Calu3 (cell line): ENCODE measurements at places on chromosomes 3 and 15. TPM values are rescaled to one million over a fixed set of nuclear protein-coding genes. Genes with fewer than 3 reads are reported as not detected.

DNA sequence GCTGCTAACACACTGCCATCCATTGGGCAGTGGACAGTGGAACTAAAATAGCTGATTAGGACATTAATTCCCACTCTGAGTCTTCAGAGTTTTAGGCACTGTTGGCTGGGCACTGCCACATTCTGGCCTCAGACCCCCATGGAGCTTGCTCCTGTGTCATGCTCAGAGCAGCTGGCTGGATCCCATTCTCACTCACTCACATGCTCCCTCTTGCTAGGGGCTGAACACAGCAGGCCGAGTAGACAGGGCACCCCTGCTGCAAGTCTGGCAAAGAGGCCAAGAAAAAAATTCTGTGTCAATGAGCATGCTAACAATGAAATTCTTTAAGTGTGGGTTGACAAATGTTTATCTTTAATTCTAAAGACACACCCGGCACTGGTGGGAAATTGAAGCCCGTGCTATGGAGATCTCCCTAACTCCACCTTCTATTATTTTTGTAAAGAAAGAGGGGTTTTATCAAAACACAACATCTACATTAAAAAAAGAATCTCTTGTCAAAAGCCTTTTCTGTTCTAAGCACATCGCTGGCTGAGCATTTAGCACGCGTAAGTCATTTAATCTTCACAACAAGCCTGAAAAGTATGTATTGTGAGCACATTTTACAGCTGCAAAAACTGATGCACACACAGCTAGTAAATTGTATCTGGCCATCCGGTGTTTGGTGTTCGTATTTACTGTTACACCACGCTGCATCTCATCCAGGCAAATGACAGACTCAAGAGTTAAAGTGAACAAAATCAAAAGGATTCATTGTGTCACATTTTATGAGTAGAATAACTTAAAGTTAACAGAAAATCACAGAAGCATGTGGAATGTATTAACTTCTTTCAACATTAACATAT is 362.1 kb downstream of the PLOD2 start:
- no peak overlapping the region for H3K27ac ChIP-seq
- DNase-seq, result no peak
- H3K27me3 ChIP-seq, result no peaks in the 10 kb centered on the region
- H3K4me1 ChIP-seq, result peaks cover 5% of the 10 kb centered on the region
- H3K4me3 ChIP-seq, result no peak overlapping the region

- peak overlapping the region; percentile 74 for H3K27ac ChIP-seq
- H3K4me3 ChIP-seq, result peak overlapping the region; percentile 88
- peaks cover 46% of the 10 kb centered on the region for H3K36me3 ChIP-seq
- no peaks in the 10 kb centered on the region for H3K27me3 ChIP-seq
- DNase-seq, result no peak
Observed at GRCh38 chr3:56681984-56682461, 1.0 kb downstream of the TASOR start.

DNA sequence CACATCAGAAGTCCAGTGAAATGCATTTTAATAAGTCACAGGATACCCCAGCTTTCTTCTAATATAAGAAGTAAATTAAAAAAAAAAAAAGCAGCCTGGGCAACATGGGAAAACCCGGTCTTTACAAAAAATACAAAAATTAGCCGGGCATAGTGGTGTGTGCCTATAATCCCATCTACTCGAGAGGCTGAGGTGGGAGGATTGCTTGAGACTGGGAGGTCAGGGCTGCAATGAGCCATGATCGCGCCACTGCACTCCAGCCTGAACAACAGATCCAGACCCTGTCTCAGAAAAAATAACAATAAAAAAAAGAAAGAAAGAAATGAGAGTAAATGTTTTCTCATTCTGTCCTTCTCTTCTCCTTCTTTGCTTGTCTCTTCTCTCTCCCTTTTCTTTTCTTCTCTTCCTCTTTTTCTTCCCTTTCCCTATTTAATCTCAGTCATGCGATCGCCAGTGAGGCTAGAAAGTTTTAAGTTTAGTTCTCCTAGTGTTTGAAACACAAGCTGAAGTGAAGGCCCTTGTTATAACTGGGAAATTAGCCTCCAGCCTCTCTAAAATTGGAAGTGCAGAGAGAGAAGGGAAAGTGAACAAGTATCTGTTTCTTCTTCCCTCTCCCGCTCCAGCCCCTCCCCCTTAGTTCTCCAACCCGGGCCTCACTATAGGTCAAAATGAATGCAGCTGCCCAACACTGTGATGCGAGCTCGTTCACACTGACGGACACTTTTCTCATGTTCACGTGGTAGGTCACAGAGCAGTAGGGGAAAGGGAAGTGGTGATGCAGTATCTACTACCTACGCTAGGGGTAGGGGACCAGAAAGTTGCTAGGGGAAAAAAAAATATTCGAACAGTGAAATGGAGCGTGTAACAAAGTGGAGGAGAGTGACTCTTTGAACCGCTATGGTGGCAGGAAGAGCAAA is 23.5 kb upstream of the TSC22D2 start:
- no peaks in the 10 kb centered on the region for H3K27me3 ChIP-seq
- peaks cover 5% of the 10 kb centered on the region for H3K4me1 ChIP-seq
- H3K27ac ChIP-seq, result no peak overlapping the region
- DNase-seq, result no peak
- no peak overlapping the region for H3K4me3 ChIP-seq

TNFAIP8L3 gene
- not detected in 2 replicates for total RNA-seq

DNA sequence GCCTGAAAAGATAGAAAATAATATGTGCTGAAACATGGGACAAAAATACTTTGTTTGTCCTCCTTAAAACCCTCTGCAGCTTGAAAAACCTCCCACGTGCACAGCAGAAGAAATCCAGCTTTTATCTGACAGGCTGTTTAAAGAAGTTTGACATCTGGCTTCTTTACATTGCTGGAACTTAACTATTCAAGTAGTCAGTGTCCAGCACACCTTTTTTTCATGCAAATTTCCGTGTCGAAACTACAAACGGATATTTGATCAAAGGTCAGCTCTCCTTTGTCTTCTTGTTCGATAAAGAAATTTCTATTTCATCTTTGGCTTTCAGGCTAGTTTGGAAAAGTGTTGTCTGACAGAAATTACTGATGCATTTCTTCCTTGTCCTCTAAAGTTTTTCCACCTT is 66.8 kb upstream of the KBTBD8 start:
- no peak overlapping the region for H3K4me3 ChIP-seq
- peaks cover under 1% of the 10 kb centered on the region for H3K27me3 ChIP-seq
- H3K4me1 ChIP-seq, result no peaks in the 10 kb centered on the region
